ENCODE measurements at places on chromosomes 6 and 20.

- DNase-seq, result no peak
These were observed 188.3 kb upstream of the ZFP64 start for GRCh38 chr20:52379723-52380336.

DNA sequence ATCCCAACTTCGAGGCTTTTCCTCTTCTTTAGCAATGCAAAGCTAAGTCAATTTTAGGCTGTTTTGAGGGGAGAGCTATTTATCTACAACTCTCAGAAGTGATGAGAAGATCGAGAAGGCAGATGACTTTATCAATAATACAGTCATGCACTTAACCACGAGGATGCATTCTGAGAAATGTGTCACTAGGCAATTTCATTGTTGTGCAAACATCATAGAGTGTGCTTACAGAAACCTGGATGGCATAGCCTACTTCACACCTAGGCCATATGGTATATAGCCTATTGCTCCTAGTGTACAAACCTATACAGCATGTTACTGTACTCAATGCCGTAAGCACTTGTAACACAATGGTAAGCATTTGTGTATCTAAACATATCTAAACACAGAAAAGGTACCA lies 66.6 kb downstream of the PRND start:
- no peak for DNase-seq

DNA sequence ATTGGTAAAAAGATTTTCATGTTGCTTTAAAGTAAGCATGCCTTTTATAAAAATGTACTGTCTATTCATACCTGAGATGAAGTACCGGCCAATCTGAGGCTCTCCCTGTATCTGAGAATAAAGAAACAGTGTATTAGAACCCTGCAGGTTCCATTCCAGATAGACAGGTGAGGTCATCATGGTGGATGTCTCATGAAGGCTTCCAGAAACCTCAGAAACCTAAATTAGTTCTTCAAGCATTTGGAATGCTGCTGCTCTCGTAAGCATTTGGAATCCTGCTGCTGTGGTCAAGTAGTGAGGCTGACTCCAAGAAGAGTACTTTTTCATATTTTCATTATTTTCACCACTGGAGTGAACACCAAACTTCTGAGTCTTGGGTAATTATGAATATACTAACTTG lies 642.3 kb downstream of the MAFB start:
- DNase-seq, result no peak

GRCh38 chr20:6635034-6635736 lies 132.3 kb upstream of the BMP2 start:
- DNase-seq, result no peak

- DNase-seq, result peak; percentile 99
These were observed 126.0 kb upstream of the ADGRF1 start for GRCh38 chr6:47168180-47168579.

DNA sequence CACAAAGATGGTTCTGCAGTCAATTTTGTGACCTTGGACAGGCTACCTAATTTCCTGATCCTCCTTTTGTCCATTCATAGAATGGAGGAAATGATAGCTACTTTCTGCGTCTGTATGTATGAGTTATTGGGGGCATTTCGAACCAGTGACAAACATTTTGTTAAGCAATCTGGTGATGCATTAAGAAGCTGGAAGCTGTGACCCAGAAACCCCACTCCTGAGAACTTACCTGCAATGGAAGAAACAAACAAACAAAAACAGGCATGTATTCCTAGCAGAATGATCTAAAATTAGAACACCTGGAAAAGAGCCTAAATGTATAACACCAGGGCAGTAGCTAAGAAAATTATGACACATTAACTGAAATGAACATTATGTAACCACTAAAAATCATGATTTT lies 33.4 kb upstream of the PRND start:
- DNase-seq, result no peak

GRCh38 chr6:105911106-105911629 lies 175.0 kb upstream of the PRDM1 start:
- no peak for DNase-seq

DNA sequence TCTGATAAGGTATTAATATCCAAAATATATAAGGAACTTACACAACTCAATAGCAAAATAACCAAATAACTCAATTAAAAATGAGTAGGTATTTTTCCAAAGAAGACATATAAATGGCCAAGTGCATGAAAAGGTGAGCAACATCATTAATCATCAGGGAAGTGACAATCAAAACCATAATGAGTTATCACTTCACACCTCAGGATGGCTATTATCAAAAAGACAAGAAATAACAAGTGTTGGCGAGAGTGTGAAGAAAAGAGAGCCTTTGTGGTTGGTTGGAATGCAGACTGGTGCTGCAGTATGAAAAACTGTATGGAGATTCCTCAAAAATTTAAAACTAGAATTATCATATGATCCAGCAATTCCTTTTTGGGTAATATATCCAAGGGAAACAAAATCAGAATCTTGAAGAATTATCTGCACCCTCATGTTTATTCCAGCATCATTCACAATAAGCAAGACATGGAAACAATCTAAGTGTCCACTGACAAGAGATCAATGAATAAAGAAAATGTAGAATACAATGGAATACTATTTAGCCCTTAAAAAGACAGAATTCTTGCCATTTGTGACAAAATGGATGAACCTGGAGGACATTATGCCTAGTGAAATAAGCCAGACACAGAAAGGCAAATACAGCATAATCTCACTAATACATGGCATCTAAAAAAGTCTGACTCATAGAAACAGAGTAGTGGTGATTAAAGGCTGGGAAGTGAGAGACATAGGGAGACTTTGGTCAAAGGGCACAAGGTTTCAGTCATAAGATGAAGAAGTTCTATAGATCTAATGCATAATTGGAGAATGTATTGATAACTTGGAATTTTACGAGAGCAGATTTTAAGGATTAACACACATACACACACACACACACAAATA lies 175.6 kb downstream of the FOXA2 start:
- no peak for DNase-seq

GRCh38 chr6:47234266-47234933 lies 75.3 kb downstream of the TNFRSF21 start:
- DNase-seq, result no peak

DNA sequence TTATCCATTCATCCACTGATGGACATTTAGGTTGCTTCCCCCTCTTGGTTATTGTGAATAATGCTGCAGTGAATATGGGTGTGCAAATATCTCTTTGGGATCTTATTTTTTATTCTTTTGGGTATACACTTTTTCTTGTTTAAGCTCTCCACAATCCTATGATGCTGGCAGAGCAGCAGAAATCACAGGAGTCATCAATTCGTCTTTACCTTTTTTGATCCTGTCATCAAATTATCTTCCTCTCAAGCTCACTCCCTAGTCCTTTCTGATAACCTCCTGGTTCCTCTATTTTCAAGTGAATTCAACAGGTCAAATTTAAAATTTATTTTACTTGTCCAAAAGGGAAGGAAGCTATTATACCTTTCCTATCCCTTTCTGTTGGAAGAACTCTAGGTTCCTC lies 89.1 kb downstream of the PLCG1 start:
- DNase-seq, result no peak

DNA sequence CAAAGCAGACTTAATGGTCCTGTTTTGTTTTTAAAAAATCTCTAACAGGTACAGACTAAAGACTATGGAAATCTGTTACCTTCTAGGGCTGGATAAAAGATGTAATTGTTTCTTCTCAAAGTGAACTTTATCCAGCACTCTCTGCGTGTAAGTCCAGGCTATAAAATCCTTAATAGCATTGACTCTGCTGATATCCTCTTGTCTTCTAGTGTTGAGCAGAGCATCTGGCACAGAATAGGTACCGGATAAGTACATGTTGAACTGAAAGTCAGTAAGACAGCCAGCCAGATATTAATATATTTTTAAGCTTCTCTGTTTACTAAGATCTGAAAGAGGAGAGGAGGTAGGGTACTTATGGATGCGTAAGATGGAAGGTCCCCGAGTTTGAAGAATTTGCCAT lies 262.3 kb downstream of the TBC1D7 start:
- no peak for DNase-seq

DNA sequence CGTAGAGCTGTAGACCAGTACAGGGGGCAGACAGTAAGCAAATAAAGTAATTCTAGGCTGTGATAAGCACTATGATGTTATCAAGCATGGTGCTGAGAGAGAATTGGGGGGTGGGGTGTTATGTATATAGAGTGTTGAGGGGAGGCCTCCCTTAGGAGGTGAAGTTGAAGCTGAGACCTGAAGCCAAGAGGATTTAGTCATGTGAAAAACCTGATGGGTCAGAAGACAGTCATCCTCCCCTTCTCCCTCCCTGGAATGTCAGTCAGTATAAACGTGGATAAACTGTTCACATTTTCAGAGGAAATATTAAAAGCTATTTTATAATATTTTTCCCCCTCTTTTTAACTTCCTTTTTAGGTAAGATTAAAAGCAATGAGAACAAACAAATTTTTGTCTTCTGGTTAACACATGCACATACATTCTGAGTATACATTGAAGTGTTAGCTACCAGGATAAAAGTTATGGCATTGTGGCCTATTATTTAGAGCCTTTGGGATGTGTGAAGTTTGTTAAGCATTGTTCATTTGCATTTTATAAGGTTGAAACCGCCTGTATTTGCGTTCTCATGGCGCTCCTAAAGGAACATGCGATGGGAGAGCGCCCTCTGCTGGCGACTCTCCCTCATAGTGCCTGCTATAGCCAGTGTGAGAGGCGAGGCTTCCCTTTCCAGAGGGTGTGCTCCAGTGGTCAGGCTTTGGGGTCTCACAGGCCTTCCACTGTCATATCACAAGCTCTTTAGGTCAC lies 35.4 kb upstream of the MAPK13 start:
- DNase-seq, result peak; percentile 46

DNA sequence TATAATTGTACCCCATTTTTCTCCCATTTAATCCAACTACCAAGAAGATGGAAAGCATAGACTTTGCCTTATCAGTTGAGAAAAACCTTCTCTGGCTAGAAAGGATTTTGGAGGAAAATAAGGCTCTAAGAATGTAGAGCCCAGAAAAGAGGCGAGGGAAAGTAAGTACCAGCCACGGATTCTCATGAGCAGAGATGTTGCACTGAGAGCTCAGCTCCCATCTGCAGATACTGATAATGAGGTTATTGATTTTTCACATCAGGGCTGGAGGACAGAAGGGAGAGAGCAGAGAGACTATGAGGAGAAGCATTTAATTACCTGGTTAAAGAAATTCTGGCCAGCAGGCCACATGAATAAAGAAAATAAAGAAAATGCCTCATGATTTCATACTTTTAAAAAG lies 104.4 kb upstream of the FAM184A start:
- DNase-seq, result no peak

DNA sequence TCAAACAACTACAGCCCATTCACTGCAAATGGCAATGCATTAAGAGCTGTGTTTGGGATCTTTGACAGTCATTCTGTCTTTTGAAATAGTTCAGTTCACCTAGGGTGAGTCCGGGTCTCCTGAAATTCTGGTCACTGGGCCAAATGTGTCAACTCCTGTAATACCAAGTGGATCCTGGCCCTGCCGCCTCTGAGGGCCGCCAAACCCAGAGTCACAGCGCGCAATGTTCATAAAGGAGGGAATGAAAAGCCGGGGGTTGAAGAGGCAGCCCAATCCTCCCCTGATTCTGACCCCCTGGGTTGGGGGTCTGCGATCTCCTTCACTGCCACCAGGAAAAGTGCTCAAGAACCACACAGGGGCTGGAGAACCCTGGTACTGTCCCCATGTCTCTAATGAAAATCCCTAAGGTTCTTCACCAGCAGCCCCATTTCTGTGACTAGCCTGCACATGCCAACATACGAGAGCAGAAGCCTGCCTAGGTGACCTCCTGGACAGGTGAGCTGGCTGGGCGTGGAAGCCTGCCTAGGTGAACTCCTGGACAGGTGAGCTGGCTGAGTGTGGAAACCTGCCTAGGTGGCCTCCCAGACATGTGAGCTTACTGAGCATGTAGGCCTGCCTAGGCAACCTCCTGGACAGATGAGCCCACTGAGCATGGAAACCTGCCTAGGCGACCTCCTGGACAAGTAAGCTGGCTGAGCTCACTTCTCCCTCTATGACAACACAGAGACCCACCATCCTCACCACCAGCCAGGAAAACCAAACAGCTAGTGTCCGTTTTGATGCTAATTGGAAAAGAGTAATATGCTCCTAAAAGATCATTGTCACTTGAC lies 16.1 kb upstream of the APMAP start:
- no peak for DNase-seq

DNA sequence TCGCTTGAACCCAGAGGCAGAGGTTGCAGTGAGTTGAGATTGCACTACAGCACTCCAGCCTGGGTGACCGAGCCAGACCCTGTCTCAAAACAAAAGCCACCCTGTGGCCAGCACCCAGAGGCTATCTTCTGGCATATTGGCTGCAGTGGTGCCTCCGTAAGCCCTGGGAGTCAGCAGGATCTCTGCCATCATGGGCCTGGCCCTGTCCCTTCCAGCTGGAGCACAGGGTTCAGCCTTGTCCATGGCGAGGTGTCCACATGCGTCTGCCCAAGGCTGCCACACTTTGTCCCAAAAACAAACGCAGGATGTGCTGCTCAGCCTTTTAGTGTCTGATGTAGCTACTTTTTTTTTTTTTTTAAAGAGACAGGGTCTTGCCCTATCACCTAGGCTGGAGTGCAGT lies 15.4 kb upstream of the MTG2 start:
- DNase-seq, result no peak

- DNase-seq, result no peak
These were observed 138.5 kb upstream of the SOX4 start for GRCh38 chr6:21455071-21455470.

GRCh38 chr6:11929241-11929835 lies 82.8 kb upstream of the HIVEP1 start:
- DNase-seq, result no peak

DNA sequence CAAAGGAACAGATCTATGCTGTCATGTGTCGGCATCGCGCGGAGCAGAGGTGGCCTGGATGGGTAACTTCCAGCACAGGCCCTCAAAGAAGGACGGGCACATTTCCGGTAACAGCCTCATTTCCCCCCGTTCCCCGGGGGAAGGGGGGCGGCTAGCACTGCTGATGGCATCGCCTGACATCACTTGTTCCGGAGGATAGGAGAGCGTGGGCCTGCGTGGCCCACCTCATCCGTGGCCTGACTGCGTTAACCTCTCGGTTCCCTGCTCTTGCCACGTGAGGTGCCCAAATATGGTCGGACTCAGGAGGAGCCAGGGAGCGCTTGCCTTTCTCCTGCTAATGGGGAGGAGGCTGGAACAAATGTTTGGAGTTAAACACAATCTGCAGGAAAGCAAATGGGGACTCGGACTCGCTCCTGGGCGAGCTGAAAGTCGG lies at the start of gene AKAP12:
TSS of gene AKAP12 (plus strand) at position 365 of the 433 bp plus-strand sequence. CDS start 596 bp downstream, outside the sequence.
- no peak for DNase-seq

DNA sequence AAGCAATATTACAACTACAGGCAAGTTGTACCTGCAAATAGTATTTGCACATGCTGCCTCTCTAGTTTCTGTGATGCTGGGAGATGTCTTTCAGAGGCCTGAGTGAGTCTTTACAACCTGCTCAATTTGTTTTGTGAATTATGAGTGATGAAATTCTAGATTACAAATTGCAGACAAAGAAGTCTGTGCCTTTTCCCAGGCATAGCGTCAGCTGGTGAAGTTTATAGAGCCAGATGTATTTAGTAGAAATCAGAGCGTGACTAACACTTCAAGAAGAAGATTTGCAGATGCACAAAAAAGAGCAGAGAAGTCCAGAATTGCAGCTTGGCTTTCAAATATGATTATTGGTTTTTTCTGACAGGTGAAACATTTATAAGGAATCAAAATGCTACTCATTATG lies 289.9 kb downstream of the PLCB1 start:
- DNase-seq, result peak; percentile 36

Data from HFFc6 (cell line).